ENCODE measurements at places on chromosomes 6 and 20. TPM values are rescaled to one million over a fixed set of nuclear protein-coding genes. Genes with fewer than 3 reads are reported as not detected.

C20orf204 gene
- total RNA-seq = 0.34 TPM

COL21A1 gene
- total RNA-seq = 51.1 TPM

GABRR1 gene
- total RNA-seq = not detected

FAM83C gene
- not detected for total RNA-seq

KCNK5 gene
- not detected for total RNA-seq

FOXQ1 gene
- not detected for total RNA-seq

MROH8 gene
- 1.3 TPM for total RNA-seq

PLN gene
- not detected for total RNA-seq

RNF39 gene
- not detected for total RNA-seq

BTN1A1 gene
- total RNA-seq = not detected

RGS17 gene
- total RNA-seq = 9.2 TPM

MYLK4 gene
- total RNA-seq = 0.81 TPM

WFDC2 gene
- total RNA-seq = not detected

SLC22A7 gene
- total RNA-seq = not detected

PRICKLE4 gene
- total RNA-seq = 2.6 TPM

PAX1 gene
- not detected for total RNA-seq

BYSL gene
- 9.5 TPM for total RNA-seq

CSTF1 gene
- total RNA-seq = 26.4 TPM

MED23 gene
- 17.8 TPM for total RNA-seq

TGM3 gene
- not detected for total RNA-seq

ERVFRD-1 gene
- not detected for total RNA-seq

RHAG gene
- not detected for total RNA-seq

CABLES2 gene
- total RNA-seq = 3.6 TPM

HLA-DRB5 gene
- total RNA-seq = not detected

MRAP2 gene
- 0.98 TPM for total RNA-seq

LGSN gene
- not detected for total RNA-seq

CPNE1 gene
- total RNA-seq = 122 TPM

MUC22 gene
- not detected for total RNA-seq

TBC1D7 gene
- total RNA-seq = 8.6 TPM

TMC2 gene
- total RNA-seq = not detected

GJA10 gene
- not detected for total RNA-seq

BTBD3 gene
- 20.5 TPM for total RNA-seq

PSMB9 gene
- 27.2 TPM for total RNA-seq

MDFI gene
- total RNA-seq = 2.9 TPM

ATP9A gene
- 21.8 TPM for total RNA-seq

NPEPL1 gene
- total RNA-seq = 25.0 TPM

TRIM31 gene
- total RNA-seq = not detected

RAET1G gene
- 1.9 TPM for total RNA-seq

KHDC1L gene
- not detected for total RNA-seq

TIAM2 gene
- 4.2 TPM for total RNA-seq

PRKN gene
- 8.4 TPM for total RNA-seq

HLA-DRA gene
- total RNA-seq = not detected

GRM4 gene
- not detected for total RNA-seq

TMEM170B gene
- 0.98 TPM for total RNA-seq

C20orf96 gene
- total RNA-seq = 1.7 TPM

All from cardiac ventricle fibroblast (primary cell).